ENCODE measurements at places on chromosomes 4 and X.

GRCh38 chr4:138869631-138870030 lies 145.9 kb upstream of the NOCT start:
- DNase-seq: no peak

DNA sequence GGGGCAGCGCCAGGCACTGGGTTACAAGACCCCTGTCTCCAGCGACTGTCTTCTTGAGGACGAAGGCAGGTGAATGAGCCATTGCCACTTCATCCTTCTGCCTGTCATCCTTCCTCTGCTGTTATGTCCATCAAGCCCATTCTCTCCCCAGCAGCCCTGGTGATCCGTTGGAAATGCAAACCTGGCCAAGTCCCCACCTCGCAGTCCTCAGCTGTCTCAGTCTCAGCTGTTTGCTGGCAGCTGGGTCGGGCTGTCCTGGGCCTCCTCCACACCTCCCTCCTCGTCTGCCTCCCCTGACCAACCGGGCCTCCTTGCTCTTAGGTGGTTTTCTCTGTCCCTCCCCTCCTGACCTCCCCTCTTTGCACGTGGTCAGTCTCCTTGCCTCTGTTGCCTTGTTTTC lies 38.0 kb downstream of the PTTG2 start:
- no peak for DNase-seq

GRCh38 chr4:147760695-147761094 lies 28.8 kb downstream of the ARHGAP10 start:
- DNase-seq: peak; percentile 31

DNA sequence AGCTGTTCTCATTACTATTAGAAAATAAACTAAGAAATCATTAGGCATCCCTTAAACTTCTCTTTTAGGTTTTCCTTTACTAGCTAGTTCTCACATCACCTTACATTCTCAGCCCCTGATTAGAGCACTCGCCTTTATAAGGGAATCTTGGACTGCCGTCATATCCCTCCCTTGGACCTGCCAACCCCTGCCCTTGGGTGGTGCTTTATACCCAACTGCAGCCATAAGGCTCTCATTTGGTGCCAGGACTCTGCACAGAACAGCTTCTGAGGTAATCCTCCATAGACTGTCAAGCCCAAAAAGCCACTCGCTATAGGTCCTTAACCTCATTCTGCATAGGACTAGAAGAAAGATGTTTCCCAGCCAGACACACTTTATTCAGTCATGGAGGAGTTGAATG lies 67.5 kb downstream of the NHSL2 start:
- DNase-seq: no peak

GRCh38 chr4:184157322-184157721 lies 60.4 kb downstream of the ENPP6 start:
- no peak for DNase-seq

All from LNCaP clone FGC (cell line).